Mesothelial cell of epicardium (in vitro differentiated cells): ENCODE measurements at places on chromosomes 4 and X. TPM values are rescaled to one million over a fixed set of nuclear protein-coding genes. Genes with fewer than 3 reads are reported as not detected.

The IL21 gene
- total RNA-seq, result not detected in 3 replicates

The CCKAR gene
- total RNA-seq, result not detected in 3 replicates

GRCh38 chrX:106510713-106511403 lies 100.9 kb upstream of the RADX start:
- DNase-seq, result no peak
- H3K4me1 ChIP-seq, result no peaks in the 10 kb centered on the region
- no peak overlapping the region for H3K27ac ChIP-seq
- H3K36me3 ChIP-seq, result no peaks in the 10 kb centered on the region

- peaks cover 26% of the 10 kb centered on the region for H3K36me3 ChIP-seq
- no peak for DNase-seq
- H3K27me3 ChIP-seq, result no peaks in the 10 kb centered on the region
- H3K27ac ChIP-seq, result no peak overlapping the region
These were observed 71.5 kb downstream of the IRF2 start for GRCh38 chr4:184402740-184403383.

DNA sequence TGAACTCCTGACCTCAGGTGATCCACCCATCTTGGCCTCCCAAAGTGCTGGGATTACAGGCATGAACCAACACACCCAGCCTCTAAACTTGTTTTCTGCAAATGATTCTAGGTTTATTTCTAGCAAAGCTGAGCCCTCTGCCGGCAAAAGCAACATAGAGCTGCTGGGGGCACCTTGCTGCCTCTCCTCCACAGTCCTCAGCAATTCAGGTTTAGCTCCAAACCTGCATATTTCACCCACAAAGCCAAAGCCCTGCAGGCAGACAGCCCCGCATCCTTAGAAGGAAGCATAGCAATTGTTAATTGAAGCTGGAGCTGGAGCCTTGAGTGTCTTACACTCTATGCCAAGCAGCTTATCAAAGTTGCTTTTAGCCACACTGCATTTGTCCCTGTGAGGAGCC lies 24.9 kb upstream of the OCIAD2 start:
- no peaks in the 10 kb centered on the region for H3K4me1 ChIP-seq
- no peaks in the 10 kb centered on the region for H3K27me3 ChIP-seq
- H3K27ac ChIP-seq, result no peak overlapping the region
- no peaks in the 10 kb centered on the region for H3K36me3 ChIP-seq
- no peak for DNase-seq
- no peak overlapping the region for H3K4me3 ChIP-seq

DNA sequence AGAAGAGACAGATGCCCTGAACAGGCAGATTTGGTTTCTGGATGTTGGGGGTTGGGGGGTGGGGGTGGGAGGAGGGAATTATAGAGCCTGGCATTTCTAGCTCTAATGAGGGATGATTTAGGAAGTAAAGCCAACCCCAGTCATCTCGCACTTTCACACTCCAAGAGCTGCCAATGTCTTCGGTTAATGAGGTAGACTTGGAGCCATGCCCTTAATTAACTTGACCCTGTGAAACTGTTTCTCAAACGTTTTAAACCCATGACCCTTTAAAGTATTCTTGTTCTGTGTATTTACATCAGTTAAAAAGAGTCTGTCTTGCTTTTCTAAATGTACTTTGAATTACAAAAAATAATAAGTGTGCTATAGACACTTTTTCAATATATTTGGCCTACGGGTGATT lies 466.9 kb downstream of the FAT4 start:
- H3K4me1 ChIP-seq, result peaks cover 11% of the 10 kb centered on the region
- DNase-seq, result no peak
- no peak overlapping the region for H3K4me3 ChIP-seq
- peaks cover 6% of the 10 kb centered on the region for H3K27me3 ChIP-seq
- no peak overlapping the region for H3K27ac ChIP-seq

GRCh38 chrX:119004920-119005524 lies 30.6 kb downstream of the LONRF3 start:
- no peaks in the 10 kb centered on the region for H3K36me3 ChIP-seq
- peak overlapping the region; percentile 51 for H3K4me3 ChIP-seq
- no peaks in the 10 kb centered on the region for H3K4me1 ChIP-seq
- H3K27ac ChIP-seq, result no peak overlapping the region

DNA sequence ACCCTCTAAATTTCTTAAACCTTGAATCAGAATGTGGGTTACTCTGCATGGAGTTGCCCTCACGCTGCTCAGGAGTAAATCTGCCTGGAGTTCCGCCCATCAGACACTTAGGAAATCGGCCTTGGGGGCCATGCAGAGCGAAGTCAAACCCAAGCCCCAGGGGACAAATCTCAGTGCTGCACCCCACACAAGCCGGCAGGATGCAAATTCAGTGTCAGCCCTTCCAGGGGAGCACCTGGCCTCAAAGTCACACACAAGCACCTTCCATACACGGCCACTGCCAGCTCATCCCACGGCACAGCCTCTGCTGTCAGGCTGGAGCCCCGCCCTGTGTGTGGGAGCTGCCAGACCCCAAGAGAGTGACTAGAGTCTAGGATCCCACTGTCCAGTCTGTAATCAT lies 27.4 kb downstream of the RNF212 start:
- no peaks in the 10 kb centered on the region for H3K4me1 ChIP-seq
- H3K27me3 ChIP-seq, result peaks cover 42% of the 10 kb centered on the region
- DNase-seq, result no peak
- no peak overlapping the region for H3K4me3 ChIP-seq
- H3K36me3 ChIP-seq, result no peaks in the 10 kb centered on the region
- H3K27ac ChIP-seq, result no peak overlapping the region

- peaks cover 28% of the 10 kb centered on the region for H3K36me3 ChIP-seq
- H3K4me1 ChIP-seq, result peaks cover 76% of the 10 kb centered on the region
- DNase-seq, result no peak
- peak overlapping the region; percentile 95 for H3K27ac ChIP-seq
- no peak overlapping the region for H3K4me3 ChIP-seq
These were observed 157.1 kb downstream of the DCLK2 start for GRCh38 chr4:150235317-150235716.
